ENCODE measurements at places on chromosomes 2 and 18.

DNA sequence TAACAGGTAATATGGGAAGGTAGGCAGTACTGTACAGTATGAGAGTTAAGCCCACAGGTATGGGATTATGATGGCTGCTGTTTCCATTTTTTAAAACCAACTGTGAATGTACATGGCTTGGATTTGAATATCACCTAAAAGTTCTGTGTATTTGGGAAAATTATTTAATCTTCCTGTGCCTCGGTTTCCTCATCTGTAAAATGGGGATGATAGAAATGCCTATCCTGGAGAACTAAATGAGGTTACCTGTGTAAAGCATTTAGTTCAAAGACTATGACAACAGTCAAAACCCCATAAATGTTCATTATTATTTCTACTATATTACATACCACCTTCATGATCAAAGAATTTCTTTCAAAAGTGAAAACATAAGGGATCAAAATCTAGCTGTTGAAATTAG is 3.6 kb downstream of the KLHL41 start:
- DNase-seq = no peak

DNA sequence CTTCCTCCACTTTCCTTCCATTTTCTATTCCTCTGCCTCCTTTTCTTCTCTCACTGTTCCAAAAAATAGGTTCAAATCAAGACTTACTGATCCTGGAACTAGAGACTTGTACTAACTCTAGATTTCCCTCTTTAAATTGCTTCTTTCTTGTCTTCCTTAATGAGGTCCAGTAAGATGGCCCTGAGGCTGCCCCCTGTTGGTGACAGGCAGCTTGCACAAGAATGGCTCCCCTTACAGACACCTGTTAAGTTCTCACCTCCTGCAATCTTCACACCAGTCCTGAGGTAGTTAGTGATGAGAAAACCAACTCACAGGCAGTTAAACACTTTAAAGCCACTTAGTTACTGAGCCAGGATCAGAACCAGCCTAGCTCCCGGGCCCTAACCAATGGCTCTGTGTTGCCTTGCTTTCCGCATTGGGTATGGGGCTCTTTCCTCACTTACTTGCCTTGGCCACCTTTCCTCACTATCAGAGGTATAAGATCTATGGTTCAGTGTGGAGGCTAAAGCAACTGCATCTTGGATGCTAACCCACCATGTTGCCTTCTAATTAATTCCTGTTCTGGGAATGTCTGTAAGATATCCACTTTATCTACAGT is 130.6 kb downstream of the AKAIN1 start:
- DNase-seq = no peak

- DNase-seq = no peak
Measured at GRCh38 chr2:25347205-25347815, 5.6 kb upstream of the DNMT3A start.

DNA sequence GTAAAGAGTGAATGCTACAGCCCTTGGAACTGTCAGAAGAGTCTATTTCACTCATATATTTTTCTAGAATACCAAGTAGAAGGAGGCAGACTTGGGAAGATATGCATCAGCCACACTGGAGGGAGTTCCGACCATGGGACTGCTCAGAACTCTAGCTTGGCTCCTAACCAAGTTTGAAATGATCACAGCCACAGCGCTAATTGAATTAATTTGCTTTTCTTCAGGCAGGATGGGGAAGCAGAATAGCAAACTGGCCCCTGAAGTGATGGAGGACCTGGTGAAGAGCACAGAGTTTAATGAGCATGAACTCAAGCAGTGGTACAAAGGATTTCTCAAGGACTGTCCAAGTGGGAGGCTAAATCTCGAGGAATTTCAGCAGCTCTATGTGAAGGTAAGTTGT is 51.4 kb downstream of the VSNL1 start:
- DNase-seq = no peak

DNA sequence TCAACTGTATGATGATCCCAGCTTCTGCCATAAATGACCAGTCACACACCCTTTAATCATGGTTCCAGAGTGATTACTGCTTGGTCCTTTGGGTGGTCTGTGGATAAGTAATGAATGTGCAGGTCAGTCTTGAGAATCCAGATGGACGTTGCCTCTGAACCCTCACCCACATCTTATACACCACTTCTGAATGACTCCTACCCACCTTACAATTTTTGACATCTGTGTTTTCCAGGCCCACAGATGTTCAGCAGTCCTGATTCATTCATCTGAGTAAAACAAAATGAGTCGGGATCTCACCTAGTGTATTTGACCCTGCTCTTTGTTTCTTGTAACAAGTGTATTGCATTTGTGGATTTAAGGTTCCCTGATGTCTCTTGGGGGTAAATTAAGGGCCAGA is 194.1 kb upstream of the CCDC68 start:
- DNase-seq = no peak

DNA sequence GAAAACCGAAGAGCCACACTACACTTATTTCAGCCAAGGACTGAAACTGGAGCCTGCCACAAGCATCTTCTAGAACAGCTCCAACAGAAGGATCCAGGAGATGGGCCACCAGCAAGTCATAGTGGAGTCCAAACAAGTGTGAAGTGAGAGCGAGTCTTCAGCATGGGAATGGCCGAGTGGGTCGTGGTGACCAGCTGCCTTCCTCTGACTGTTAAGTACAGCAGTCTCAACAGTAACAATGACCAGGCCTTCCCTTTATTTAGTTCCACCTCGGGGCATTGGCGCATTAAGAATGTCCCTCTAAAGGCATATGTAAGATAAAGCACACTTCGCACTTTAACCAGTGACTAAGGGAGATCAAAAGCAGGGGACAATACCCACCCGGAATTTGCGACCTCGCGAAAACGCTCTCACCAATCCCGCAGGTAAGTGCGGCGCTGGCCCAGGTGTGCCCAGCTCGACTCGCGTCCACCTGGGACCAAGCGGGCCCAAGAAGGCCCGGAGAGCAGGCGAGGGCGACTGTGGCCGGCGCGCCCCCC is 1.1 kb downstream of the L3MBTL4 start:
- no peak for DNase-seq

DNA sequence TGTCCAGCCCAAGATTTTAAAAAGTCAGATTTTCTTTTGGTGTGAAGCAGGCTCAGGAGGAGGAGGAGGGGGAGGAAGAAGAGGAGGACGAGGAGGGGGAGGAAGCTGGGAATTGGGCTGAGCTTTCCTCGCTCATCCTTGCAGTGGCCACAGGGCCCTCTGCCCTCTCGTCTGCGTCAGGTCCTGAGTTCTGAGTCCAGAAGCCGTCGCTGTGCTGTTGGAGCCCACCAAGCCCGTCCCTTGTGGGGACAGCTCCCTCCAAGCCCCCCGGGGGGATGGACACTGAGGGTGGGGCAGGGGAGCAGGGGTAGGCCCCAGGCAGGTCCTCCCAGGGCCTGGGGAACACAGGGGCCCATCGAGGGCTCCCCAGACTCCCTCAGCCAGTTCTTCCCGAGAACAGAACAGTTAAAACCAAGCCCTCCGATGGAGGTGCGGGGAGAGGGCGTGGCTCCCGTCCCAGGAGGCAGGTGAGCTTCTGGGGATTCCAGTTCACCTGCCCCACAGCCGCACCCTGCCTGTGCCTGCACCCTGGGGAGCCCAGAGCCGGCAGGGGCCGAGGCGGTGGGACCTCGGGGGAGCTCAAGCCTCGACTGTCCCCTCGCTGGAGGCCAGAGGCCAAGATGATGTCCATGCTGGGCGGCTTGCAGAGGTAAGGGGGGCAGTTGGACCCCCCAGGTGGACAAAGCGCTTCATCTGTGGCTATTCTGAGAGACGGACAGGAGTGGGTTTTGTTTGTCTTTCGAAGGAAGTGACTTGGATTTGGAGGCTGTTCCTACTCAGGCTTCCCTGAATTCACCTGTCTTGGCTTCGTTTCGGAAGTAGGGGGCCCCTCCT is at the start of gene GAL3ST2:
Gene GAL3ST2, plus strand, starts transcription at position 487 of the 834 bp plus-strand sequence. Its CDS starts 134 bp downstream, at position 621.
- no peak for DNase-seq

DNA sequence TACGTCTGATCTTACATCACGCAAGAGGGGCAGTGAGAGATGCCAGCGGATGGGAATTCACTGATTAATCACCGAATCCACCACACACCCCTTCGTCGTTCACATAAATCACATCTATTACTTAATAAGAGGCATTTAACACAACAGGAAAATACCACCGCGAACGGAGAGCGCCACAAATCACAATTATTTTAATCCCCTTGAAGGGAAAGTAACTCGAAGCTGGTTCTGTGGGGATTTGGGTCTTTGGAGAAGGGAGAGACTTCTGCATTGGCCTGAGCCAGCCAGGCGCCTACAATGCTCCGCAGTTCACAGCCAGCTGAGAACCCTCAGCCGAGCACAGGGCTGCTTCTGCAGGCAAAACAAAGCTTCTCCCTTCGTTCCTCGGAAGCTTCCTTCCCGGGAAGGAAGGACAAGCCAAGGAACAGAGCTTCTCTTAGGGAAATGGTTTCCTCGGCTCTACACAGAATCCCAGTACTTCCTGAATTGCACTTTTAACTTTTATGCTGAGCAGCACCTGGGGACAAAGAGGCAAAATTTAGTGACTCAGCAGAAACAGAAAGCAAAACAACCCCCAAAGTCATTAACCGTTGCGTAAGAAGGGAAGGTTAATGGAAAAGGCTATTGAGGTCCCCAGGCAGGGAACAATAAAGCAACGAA is at the start of gene LRP1B:
Gene LRP1B, minus strand, starts transcription at position 7 of the 660 bp plus-strand sequence. CDS start 287 bp downstream, outside the sequence.
- DNase-seq = peak; percentile 60

DNA sequence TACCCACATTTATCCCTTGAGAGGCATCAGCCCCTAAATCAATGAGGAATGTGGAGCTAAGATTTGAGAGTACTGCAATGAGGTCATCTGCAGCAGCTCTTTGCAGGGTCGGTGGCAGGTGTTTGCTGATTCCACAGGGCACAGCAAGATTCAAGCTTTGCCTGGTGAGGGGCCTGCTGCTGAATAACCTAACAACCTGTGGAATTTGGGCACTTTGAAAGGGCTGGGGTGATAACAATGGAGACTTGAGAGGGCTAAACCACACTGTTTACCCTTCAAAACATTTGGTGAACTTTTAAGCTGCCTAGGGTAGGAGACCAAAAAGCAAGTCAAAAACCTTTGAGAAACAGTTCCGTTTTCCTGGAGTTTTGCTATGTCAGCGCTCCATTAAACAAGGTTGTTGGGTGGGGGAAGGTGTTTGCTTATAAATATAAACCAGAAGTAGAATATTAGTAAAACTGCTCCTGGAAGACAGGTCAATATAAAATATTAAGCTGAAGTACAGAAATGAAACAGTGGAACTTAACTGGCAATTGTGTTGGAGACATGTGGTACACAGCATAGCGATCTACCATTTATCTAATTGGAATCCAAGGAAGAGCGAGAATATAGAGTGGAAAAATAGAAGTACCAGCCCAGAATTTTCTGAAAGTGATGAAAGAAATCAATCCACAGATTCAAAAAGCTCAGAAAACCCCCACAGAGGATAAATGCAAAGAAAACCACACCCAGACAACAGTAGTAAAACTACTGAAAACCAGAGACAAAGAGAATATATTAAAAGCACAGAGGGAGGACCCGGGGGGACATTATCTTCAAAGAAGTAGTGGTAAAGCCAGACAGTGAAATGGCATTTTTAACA is 15.7 kb downstream of the COPS8 start:
- no peak for DNase-seq

DNA sequence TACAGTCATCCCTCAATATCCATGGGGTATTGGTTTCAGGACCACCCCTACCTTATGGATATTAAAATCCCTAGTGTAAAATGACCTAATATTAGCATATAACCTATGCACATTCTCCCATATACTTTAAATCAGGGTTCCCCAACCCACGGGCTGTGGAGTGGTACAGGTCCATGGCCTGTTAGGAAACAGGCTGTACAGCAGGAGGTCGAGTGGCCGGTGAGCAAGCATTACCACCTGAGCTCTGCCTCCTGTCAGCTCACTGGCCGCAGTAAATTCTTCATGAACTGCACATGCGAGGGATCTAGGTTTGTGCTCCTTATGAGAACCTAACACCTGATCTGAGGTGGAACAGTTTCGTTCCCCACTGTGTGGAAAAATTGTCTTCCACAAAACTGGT is 73.8 kb downstream of the RIF1 start:
- no peak for DNase-seq

DNA sequence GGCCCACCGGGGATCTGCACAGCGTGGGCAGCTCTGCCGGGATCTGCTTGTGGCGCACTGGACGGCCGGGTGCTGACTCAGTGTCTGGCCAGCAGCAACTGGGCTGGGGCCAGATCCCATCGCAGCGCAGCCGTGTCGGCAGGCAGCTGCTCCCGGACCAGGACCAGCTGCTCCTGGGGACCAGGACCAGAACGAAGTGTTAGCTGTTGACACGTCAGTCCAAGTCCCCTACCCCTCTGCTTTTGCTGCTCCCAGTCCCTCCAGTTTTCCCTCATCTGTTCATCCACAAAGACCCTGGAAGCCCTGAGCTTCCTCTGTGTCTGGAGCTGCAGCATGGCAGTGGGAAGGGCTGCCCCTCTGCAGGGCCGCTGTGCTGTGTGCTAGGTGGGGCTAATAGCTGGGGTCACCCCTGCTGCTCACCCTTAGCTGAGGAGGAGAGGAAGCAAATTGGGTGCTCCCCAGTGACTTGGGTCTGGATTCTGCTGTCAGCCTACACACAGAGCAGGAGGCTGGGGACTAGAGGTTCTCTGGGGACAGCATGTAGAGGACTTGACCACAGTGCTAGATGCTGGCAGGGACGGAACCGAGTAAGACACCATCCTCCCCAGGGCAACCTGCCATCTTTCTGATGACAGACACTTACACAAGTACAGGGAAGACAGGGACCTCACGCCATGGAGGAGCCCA is 16.9 kb upstream of the KIF1A start:
- no peak for DNase-seq

GRCh38 chr2:31205186-31205585 is 12.1 kb downstream of the CAPN14 start:
- DNase-seq = no peak

DNA sequence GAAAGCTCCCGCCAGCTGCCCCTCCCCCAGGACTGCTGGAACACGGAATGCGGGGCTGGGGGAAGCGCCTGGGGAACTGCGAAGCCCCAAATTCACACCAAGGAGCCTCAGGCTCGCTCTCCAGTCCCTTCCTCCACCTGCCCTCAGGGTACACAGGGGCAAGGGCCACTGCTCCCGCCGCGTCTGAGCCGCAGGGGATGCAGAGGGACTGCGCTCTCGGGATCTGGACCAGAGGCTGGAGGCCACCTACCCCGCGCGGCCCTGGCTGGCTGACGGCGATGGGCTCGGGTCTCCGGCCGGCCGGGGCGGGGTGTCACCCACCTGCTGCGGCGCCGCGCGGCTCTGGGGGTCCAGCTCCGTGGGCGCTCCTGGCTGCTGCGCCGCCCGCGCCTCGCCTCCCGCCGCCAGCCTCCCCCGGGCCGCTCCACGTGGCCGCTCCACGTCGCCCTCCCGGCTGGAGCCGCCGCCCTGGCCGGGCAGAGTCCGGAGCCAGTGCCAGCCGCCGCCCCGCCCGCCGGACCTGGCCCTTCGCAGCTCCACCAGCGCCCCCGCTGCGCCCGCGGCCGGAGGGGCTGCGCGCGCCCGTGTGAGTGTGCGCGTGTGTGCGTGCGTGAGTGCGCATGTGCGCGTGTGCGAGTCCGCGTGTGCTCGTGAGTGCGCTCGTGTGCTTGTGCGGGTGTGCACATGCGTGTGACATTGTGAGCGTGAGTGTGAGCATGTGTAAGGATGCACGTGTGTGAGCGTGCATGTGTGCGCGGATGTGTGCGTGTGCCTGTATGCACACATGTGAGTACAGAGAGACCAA is at the start of gene CGREF1:
Gene CGREF1, minus strand, starts transcription at position 604 of the 805 bp plus-strand sequence. CDS start 14,762 bp downstream, outside the sequence.
- DNase-seq = peak; percentile 9

- DNase-seq = no peak
Measured at GRCh38 chr2:134181219-134181618, 72.7 kb upstream of the MGAT5 start.

- no peak for DNase-seq
Measured at GRCh38 chr18:77165503-77166188, 33.1 kb upstream of the MBP start.

- no peak for DNase-seq
Measured at GRCh38 chr2:144511937-144512336, 8.0 kb downstream of the ZEB2 start.
